ENCODE measurements at places on chromosomes 5 and 9. TPM values are rescaled to one million over a fixed set of nuclear protein-coding genes. Genes with fewer than 3 reads are reported as not detected.

The PCDHGB1 gene
- 0.15 TPM for total RNA-seq

The CATSPER3 gene
- 1.7 TPM for total RNA-seq

The ACTBL2 gene
- 0.07 TPM for total RNA-seq

The EGFL7 gene
- 82.0 TPM for total RNA-seq

The TUT7 gene
- 23.1 TPM for total RNA-seq

- no peak for DNase-seq
Measured at GRCh38 chr9:2151171-2151570, 136.0 kb downstream of the SMARCA2 start.

GRCh38 chr9:123150708-123151503, 117.4 kb downstream of the GPR21 start:
- DNase-seq, result no peak

- DNase-seq, result no peak
Measured at GRCh38 chr5:9776525-9776924, 146.4 kb upstream of the TAS2R1 start.

- no peak for DNase-seq
Measured at GRCh38 chr5:6583049-6583880, 49.6 kb downstream of the NSUN2 start.

DNA sequence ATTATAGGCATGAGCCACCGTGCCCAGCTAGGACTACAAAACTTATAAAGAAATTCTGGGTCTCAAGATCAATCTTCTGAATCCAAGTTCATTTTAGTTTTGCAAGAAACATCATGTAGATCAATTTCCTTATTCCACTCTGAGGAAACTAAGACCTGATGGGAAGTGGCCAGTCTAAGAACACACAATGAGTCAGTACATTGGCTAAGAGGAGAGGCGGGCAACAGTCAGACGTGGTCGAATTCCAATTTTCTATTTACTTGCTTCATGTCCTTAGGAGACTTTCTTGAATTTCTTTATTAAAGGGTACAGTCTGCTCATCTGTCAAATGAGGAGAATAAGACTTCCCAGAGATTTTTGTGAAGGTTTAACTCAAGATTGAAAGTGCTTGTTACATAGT, 432.1 kb upstream of the BRINP1 start:
- DNase-seq, result no peak

- no peak for DNase-seq
Measured at GRCh38 chr5:76547891-76548524, 75.2 kb downstream of the F2RL2 start.

- DNase-seq, result no peak
Measured at GRCh38 chr5:108111736-108112135, 270.2 kb downstream of the FBXL17 start.

DNA sequence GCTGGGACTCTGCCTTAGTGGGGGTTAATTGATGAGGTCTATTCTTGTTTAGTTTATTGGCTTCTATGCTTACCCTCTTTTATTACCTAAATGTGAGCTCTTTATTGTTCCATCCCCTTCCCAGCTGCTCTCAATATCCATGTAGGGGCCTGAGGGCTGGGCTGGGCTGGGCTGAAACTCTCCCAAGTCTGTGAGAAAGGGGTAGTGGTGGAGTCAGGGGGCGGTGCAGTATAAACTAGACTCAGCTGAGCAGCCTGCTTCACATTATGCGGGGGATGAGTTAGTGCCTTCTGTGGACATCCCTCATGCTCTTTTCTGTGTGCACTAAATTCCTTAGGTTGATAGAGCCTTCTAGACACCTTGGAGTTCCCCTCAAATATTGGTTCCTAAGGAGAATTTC, 451.8 kb upstream of the PTGER4 start:
- DNase-seq, result no peak

- no peak for DNase-seq
Measured at GRCh38 chr5:95800553-95800952, 22.0 kb downstream of the GLRX start.

GRCh38 chr5:116673453-116673852, 98.8 kb upstream of the SEMA6A start:
- DNase-seq, result no peak

DNA sequence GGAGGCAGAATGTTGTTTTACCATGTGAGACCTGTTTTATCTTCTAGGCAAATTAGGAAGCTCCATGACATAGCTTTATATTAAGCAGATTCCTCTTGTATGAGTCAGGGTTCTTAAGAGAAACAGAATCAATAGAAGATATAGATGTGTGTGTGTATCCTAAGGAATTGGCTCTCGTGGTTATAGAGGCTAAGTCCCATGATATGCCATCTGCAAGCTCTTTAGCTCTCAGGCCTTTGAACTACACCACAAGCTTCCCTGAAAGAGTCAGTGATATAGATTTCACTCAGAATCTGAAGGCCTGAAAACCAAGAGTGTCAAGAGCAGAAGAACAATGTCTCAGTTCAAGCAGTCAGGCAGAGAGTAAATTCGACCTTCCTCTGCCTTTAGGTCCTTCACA, 365.8 kb upstream of the ZNF608 start:
- DNase-seq, result no peak

GRCh38 chr5:38948501-38948900, 102.7 kb downstream of the OSMR start:
- no peak for DNase-seq

GRCh38 chr5:77991084-77991483, 214.9 kb upstream of the TBCA start:
- no peak for DNase-seq

DNA sequence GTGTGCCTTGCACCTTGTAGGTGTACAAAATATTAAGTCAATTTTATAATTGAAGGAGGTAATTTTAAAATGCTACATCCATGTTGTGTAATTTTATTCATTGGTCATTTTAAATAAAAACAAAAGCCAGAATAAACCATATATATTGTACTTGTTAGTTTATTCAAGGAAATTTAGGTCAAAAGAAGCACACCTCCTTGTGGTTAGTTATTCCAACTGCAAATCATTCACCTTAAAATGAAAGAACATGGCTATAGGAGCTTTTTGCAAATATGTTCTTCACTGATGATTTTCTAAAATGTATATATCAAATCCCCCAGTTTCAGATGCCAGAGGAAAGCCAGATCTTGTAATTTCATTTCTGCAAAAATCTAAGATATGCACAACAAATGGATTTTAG, 5.4 kb upstream of the MOCS2 start:
- no peak for DNase-seq

- DNase-seq, result no peak
Measured at GRCh38 chr5:166338801-166339200, 1952.6 kb upstream of the WWC1 start.
